ENCODE measurements at places on chromosomes 4 and X.
A peak's percentile ranks its signal among the peaks of the same experiment; 100 is the strongest.

GRCh38 chrX:125810856-125811255 is 355.2 kb downstream of the DCAF12L2 start:
- no peak for DNase-seq

DNA sequence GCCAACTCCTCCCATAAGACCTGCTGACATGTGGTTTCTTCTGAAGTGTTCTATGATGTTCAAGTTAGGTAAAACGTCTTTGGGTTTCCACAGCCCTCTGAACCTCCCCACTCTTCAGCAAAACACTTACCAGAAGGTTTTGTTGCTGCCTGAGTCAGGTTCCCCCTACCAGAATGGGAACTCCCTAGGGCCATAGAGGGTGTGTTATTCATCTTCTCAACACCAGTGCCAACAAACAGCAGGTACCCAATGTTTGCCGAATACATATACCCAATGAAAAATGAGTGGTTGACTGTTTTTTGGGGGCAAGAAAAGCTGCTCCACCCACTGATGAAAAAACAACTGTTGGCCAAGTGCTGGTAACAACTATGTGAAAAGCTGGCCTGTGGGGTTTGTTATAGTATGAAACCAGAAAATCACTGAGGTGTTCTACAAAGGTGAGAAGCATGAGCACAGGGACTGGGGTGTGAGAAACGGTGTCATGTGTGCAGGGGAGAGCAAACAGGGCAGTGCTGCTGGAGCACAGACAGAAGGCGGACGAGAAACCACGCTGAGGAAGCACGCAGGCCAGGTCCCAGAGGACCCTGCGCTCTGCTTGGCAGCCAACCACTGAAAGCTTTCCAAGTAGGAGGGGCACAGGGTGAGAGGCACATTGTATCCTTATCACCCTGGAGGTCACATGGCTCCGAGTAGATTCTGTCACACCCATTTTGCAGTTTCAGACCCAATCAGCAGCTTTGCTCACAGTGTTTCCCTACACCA is 28.8 kb downstream of the ATP8A1 start:
- DNase-seq = peak; percentile 82

- no peak for DNase-seq
Measured at GRCh38 chr4:189235599-189235998, 705.1 kb upstream of the FRG1 start.

DNA sequence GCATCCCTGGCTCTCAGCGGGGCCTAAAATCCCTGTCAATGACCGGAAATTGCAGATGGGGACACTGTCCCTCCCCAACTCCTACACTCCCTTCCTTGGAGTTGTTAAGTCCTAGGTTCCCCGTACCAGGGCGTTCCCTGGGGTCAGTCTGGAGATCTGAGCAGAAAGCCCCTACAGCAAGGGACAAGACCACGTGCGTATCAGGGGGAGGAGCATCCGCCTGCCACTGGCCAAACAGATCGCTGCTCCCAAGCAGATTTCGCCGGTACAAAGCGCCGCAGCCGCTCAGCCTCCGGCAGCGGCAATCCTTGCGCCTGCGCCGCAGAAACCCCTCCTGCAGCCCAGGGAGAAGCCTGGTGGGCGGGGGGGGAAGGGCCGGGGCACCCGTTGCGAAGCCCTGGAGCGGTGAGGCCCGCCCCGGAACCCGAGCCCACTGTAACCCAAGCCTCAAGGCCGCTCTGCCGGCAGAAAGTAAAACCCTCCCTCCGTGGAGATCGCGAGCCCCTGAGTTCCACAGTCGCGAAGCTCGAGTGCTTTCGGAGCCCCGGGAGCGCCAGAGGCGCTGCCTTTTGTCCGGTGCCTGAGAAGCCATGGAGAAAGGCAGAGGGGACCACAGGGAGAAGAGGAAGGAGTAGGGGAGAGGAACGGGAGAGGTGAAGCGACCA is 2.7 kb downstream of the CRMP1 start:
- DNase-seq = peak; percentile 83

- no peak for DNase-seq
Measured at GRCh38 chrX:28988246-28988645, 401.0 kb downstream of the IL1RAPL1 start.

- no peak for DNase-seq
Measured at GRCh38 chrX:68533656-68534055, 34.8 kb downstream of the YIPF6 start.

- DNase-seq = peak; percentile 23
Measured at GRCh38 chrX:17082831-17083230, 136.4 kb downstream of the REPS2 start.

Data from Ammon's horn (tissue), 1 donor.